Esophagus muscularis mucosa (tissue), 4 donors: ENCODE measurements at places on chromosomes 7 and 10. TPM values are rescaled to one million over a fixed set of nuclear protein-coding genes. Genes with fewer than 3 reads are reported as not detected.

DNA sequence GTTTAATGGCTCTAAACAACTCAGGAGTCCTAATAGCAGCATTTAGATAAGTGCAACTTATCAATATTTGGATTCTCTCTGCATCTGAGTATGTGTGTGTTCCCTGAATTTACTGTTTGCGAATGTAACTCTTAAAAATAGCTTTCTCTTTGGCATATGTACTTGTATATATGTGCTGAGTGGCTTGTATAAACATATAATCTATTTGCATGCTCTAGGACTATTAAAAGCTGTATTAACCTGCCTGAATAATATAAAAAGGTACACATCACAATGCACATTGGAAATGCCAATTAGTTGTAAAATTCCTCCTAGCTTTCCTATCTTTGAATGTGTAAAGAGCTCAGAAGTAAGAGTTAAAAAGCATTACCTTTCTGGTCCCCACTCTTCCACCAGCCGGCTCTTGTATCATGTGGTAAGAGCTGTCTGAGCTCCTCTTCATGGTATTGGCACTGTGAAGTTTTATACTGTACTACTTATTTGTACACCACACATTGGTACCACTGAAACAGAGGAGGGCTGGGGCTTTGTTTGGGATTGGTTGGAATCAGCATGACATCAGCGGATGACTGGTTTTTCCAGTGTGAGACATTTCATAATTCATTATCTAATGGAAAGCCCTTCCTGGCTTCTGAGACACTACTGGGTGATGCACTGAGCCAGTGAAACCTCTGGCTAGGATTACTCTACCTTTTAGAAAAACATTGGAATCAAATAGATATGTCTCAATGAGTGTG, at the start of gene INHBA:
INHBA (minus strand) TSS at position 456 of the 737 bp plus-strand sequence. CDS start 2,716 bp downstream, outside the sequence.
- no peaks in the 10 kb centered on the region for H3K27me3 ChIP-seq
- H3K27ac ChIP-seq, result peak within 1 kb of the TSS; percentile 91
- peaks cover 62% of the 10 kb centered on the region for H3K4me1 ChIP-seq
- H3K36me3 ChIP-seq, result no peaks in the 10 kb centered on the region
- peak; percentile 92 for DNase-seq
- H3K4me3 ChIP-seq, result peak within 1 kb of the TSS; percentile 70

GRCh38 chr7:114703677-114704076, 218.2 kb upstream of the MDFIC start:
- H3K36me3 ChIP-seq, result no peaks in the 10 kb centered on the region
- H3K27me3 ChIP-seq, result no peaks in the 10 kb centered on the region
- H3K4me1 ChIP-seq, result no peaks in the 10 kb centered on the region
- H3K4me3 ChIP-seq, result no peak overlapping the region
- H3K27ac ChIP-seq, result no peak overlapping the region
- DNase-seq, result no peak

The SLC39A12 gene
- not detected for total RNA-seq

DNA sequence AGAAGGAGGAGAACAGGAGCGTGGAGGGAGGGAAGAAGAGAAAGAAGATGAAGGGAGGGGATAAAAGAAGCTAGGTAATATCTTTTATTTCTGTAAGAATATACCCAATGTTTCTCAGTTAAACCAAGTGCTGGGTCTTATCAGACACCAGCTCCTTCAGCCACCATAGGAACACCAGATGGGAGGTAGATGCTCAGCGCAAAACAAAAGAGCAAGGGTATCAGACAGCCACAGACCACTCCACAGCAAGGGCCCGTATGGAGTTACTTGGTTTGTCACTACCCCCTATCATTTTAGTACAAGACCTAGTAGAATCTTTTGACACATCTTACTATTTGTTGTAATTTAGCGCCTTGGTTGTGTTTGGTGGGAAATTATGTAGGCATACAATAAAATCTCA, 65.9 kb upstream of the FAM133B start:
- H3K27ac ChIP-seq, result no peak overlapping the region
- peaks cover 6% of the 10 kb centered on the region for H3K4me1 ChIP-seq
- no peaks in the 10 kb centered on the region for H3K27me3 ChIP-seq
- DNase-seq, result no peak
- H3K4me3 ChIP-seq, result no peak overlapping the region
- peaks cover 11% of the 10 kb centered on the region for H3K36me3 ChIP-seq

The CREB3L2 gene
- 37.0 TPM for total RNA-seq

DNA sequence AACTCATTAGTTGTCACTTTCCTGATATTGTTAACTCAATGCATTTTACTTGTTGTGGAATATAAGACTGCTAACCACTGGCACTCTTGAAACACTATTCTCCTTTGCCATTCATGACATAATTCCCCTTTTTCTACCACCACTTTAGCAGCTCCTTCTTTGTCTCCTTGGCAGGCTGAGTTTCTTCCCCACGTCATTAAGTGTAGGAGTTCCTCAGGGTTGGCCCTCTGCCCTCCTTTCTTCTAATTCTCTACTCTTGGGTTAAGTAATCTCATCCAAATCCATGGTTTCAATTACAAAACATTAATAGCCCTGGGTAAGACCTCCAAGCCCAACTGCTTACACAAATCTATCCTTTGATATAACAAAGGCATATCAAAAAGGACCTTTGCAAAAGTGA, 175.1 kb downstream of the HGF start:
- no peaks in the 10 kb centered on the region for H3K36me3 ChIP-seq
- H3K4me1 ChIP-seq, result no peaks in the 10 kb centered on the region
- H3K27me3 ChIP-seq, result no peaks in the 10 kb centered on the region
- DNase-seq, result no peak
